ENCODE measurements at places on chromosomes 2 and 18. TPM values are rescaled to one million over a fixed set of nuclear protein-coding genes. Genes with fewer than 3 reads are reported as not detected.

RPRM gene
- total RNA-seq: 21.5 TPM

PTPN4 gene
- total RNA-seq: 149 TPM

ACTG2 gene
- 0.23 TPM for total RNA-seq

TBR1 gene
- 3.9 TPM for total RNA-seq

LIMS3 gene
- 2.1 TPM for total RNA-seq

VWC2L gene
- total RNA-seq: 30.0 TPM

SLC4A5 gene
- 3.2 TPM for total RNA-seq

ANKRD30BL gene
- total RNA-seq: 21.7 TPM

ATP9B gene
- total RNA-seq: 77.3 TPM

ACSL3 gene
- total RNA-seq: 284 TPM

BOK gene
- total RNA-seq: 35.1 TPM

OTOF gene
- 4.6 TPM for total RNA-seq

VIT gene
- 0.23 TPM for total RNA-seq

NTSR2 gene
- total RNA-seq: 4.2 TPM

FAHD2A gene
- total RNA-seq: 13.6 TPM

USP37 gene
- 31.6 TPM for total RNA-seq

CD226 gene
- total RNA-seq: 1.8 TPM

KYNU gene
- 0.23 TPM for total RNA-seq

CSRNP3 gene
- 255 TPM for total RNA-seq

CHRNA1 gene
- total RNA-seq: not detected

LOXHD1 gene
- total RNA-seq: 0.23 TPM

CGREF1 gene
- 28.8 TPM for total RNA-seq

PROC gene
- total RNA-seq: 0.92 TPM

SP140L gene
- 0.92 TPM for total RNA-seq

ALPP gene
- total RNA-seq: not detected

DLX2 gene
- 5.8 TPM for total RNA-seq

MCM6 gene
- total RNA-seq: 21.2 TPM

Measured in diencephalon (tissue), 1 donor.